ENCODE measurements at places on chromosomes 1 and 21.

DNA sequence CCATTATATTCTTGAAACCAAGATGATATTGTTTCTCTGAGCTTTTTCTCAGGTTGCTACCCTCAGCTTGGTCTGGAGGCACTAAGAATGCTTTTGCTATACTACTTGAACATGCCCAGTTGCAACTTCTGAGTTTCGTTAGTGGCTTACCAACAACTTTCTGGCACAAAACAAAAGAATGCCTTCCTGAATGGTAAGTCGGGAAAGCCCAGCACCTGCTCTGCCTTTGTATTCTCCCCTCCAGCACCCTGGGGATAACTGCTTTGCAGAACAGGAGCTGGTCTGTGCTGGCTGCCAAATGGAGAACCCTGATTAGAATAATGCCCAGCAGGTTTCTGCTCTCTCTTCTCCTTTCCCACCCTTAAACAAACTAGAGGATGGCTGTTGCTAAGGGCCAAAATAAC is 149.3 kb downstream of the TGFB2 start:
- no peak for DNase-seq

GRCh38 chr1:186154651-186155050 is 220.4 kb downstream of the TPR start:
- DNase-seq, result no peak

DNA sequence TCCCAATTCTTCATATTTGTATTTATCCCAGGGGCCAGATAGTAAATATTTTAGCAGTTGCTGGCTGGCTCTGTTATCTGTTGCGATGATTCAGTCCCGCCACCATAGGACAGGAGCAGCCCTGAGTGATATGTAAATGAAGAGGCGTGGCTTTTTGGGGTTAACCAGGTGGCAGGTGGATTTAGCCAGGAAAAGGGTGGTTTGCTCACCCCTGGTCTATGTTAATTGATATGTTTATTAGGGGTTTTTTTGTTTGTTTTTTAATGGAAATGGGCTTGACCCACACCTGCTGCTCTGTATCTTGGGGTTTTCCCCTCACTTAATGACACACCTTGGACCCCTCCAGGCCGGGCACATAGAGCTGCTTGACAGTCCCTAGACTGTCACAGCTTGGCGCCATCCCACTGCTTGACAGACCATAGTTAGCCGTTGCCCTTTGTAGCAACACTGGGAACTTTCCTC is 62.8 kb downstream of the PIK3CD start:
- peak; percentile 72 for DNase-seq

DNA sequence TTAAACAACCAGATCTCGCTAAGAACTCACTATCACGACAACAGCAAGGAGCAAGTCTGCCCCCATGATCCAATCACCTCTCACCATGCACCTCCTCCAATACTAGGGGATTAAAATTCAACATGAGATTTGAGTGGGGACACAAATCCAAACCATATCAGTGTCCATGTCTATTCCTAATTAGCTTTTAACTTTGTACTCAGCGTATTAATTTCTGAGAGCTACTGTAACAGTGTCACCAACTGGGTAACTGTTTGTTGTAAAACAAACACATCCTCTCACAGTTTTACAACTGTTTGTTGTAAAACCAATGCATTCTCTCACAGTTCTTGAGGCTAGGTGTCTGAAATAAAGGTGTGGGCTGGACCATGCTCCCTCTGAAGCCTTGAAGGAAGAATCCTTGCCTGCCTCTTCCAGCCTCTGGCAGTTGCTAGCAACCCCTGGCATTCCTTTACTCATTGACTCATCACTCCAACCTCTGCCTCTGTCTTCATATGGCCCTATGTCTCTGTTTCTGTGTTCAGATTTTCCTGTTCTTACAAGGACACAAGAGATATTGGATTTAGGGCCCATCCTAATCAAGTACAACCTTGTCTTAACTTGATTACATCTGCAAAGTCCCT is 121.2 kb downstream of the LTN1 start:
- DNase-seq, result no peak

DNA sequence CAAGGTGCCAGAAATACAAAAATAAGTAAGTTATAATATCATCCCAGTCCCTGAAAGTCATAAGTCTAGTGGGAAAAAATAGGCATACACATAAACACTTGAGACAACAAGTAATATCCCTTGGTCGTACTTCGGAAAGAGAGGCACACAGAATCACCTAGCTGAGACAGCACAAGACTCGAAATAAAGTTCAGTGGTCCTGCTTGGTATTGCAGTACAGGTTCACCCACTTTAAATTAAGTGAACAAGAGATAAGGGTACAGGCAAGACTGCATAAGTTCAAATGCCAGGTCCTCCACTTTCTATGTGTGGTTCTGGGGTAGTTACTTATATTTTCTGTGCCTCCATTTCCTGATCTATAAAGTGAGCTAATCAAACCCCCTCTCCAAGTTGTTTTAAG is 47.6 kb downstream of the SEC16B start:
- no peak for DNase-seq

DNA sequence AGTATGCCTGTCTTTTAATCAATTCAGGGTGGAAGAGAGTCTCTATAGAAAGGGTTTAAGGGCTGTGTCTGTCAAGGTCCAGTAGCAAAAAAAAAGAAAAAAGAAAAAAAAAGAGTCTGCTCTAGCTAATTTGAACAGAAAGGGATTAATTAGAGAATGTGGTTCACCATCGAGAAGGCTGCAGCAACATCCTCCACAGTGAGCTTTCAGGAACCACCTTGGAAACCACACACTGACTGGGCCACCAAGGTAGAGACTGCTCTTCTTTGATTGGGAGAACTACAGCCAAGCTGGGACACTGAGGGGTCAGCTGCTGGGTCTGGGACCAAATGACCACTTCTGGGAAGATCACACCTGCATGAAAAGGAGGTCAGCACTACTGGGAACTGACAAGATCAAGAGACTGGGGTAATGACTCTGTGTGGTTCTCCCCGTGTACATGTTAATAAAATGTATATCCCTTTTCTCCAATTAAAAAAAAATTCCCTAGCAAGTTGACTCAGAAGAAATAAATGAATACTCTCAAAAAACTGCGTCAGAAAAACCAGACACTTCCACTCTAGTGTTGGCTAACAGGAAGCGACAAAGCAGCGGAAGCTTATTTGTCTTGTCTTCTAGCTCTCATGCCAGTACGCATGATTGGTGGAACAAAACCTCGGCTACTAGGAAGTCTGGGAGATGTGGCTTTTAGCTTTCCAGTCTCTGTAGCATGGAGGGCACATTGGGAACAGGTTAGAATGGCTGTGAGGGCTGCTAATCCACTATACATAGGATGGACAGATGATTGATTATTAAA is 60.0 kb upstream of the IVNS1ABP start:
- DNase-seq, result no peak

DNA sequence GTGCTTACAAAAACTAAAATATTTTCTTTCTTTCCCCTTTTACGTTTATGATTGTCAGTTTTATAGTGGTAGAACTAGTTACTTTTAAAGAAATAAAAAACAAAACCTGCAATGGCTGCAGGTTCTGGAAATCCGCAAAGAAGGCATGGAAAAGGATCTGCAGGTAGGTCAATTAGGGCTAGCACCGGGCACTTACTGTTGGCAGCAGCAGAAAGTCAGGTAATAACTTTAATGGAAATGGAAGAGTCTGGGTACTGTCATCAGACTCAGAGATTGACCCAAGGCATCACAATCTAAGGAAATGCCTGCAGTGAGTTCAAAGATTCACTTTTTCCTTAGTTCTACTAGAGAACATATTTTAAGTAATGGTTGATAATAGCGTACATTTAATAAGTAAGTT is 1136.3 kb upstream of the B3GALT2 start:
- DNase-seq, result no peak

- no peak for DNase-seq
Measured at GRCh38 chr21:16084776-16085364, 355.1 kb downstream of the USP25 start.

- no peak for DNase-seq
Measured at GRCh38 chr1:5993556-5994491, 1.6 kb upstream of the NPHP4 start.

DNA sequence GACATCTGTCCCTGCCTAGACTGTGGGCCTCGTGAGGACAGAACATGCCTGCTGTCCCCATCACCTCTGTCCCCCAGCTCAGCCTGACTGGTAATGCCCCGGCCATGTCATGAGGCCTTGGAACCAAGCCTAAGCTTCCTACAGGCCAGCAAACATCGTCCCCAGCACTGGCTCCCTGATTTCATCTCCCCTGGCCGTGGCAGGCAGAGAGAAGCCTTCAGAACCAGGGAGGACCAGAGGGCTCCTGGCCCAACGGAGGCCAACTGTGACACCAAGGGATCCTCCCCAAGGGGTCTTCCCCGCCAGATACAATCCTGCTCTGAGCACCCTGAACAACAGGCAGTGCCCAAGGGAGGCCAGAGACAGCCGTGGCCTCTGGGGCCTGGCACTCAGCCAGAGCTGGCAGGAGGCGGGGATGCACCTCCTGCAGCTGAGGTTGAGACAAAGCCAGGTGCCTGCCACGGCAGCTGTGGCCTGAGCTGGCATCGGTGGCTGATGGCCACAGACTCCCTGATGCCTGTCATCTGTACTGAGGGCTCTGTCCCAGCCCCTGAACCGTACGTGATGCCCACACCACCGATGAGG is 9.9 kb upstream of the NPHP4 start:
- no peak for DNase-seq

DNA sequence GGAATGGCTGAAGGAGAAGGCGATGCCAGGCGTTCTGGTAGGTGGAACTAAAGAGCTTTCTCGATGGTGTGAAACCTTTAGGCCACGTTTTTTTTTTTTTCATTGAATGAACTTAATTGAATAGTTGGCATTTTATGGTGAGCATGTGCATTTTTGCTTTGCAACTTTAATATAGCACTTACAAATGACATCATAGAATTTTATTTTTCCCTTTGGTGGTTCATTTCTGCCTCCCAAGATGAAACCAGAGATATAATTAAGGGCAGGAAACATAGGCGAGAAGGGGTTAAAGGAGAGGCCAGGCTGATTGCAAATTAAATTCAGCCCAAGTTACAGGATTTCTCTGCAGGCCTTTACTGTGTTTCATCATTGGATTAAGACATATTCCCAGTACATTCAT is 85.5 kb upstream of the L1TD1 start:
- no peak for DNase-seq

DNA sequence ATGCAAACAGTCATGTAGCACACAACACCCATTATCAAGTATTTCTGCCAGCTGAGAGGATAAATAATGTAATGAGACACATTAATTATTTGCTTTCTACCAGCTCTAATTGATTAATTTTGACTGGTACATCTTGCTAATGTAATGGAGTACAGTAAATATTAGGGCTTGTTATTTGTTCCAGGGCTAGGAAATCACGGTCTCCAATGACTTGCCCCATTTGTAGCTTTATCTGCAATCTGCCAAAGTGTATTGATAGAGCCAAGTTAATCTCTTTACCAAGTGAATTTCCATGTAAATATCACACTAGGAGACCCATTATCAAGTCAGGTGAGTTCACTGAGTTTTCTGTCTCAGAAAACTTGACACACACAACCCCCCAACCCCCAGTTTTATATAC is 55.1 kb downstream of the RGS13 start:
- DNase-seq, result no peak

DNA sequence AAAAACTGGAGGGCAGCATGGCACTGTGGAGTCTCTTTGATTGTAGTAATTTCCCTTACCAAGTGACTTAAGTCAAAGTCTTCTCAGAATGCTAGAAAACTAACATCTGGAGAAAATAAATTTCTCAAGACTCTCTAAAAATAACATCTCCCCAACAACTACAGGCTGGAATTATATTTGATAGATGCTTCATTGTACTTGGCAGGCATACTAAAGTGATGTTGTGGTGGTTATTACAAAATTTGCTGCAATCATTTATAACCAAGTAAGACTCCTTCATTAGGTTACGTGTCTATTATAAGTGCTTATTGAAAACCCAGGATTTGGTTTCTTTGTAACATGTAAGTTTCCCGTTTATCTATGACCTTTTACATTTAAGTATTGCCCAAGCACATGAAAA is 132.9 kb upstream of the NRIP1 start:
- no peak for DNase-seq

GRCh38 chr1:54096227-54096876 is 42.9 kb downstream of the TCEANC2 start:
- no peak for DNase-seq

DNA sequence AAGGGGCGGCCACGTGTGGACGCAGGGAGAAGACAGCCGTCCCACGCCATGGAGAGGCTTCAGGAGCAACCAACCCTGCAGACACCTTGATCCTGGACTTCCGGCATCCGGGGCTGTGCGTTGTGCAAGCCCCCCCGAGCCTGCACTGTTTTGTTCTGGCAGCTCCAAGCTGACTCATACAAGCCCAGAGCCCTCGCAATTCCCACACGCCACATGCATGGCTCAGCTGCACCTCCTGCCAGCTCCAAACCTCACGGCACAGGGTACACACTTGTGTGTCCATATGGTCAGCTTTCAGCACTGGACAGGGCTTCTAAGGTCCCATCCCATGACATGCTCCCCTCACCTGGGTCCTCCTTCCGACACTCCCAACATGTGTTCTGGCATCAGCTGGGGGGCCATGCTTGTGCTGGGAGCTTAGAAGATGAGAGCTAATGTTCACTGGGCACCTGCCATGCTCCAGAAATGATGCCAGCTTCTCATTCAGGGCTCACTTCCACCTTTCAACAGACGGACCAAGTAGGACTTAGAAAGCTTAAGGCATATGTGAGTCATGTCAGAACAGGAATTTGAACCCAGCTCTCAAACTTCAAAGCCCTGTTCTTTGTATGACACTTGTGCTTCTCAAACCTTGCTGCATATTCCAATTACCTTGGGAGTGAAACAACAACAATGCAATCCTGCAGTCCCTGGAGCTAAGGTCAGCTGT is 137.3 kb downstream of the PGBD5 start:
- DNase-seq, result no peak

DNA sequence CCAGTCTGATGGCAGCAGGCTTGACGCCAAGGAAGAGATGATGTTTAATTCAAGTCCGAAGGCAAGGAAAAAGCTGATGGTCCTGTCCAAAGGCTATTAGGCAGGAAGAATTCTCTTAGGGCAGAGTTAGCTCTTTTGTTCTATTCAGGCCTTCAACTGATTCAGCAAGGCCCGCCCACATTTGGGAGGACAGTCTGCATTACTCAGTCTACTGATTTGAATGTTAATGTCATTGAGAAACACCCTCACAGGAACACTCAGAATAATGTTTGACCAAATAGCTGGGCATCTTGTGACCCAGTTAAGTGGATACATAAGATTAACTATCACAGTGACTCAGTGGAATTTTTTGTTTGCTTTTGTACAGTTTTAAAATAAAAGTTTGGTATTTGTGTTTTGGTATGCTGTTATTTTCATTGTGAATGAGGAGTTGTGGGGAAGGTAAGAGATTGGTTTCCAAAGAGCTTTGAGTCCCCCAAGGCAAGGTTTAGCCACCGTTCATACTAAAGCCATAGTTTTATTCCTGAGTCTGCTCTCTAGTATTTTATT is 1.7 kb upstream of the ZNF691 start:
- DNase-seq, result no peak

- DNase-seq, result no peak
Measured at GRCh38 chr1:116345011-116345410, 28.0 kb upstream of the ATP1A1 start.
